ENCODE measurements at places on chromosomes 11 and 22. TPM values are rescaled to one million over a fixed set of nuclear protein-coding genes. Genes with fewer than 3 reads are reported as not detected.
A peak's percentile ranks its signal among the peaks of the same experiment; 100 is the strongest.

Gene NAALAD2
- 0.09 TPM for polyA plus RNA-seq

Gene FGF19
- not detected for polyA plus RNA-seq

Gene TLCD5
- 9.5 TPM for polyA plus RNA-seq

Gene ENDOD1
- polyA plus RNA-seq, result 6.5 TPM

Gene JAML
- polyA plus RNA-seq, result not detected

Gene KLHDC7B
- 0.05 TPM for polyA plus RNA-seq

Gene SLC43A1
- 17.0 TPM for polyA plus RNA-seq

Gene SGSM1
- polyA plus RNA-seq, result not detected

Gene PHRF1
- polyA plus RNA-seq, result 23.0 TPM

Gene MMP7
- not detected for polyA plus RNA-seq

Gene PUS3
- 6.1 TPM for polyA plus RNA-seq

Gene OR6A2
- polyA plus RNA-seq, result not detected

Gene CDC42BPG
- polyA plus RNA-seq, result 0.12 TPM

Gene KRTAP5-10
- not detected for polyA plus RNA-seq

Gene DRAP1
- 344 TPM for polyA plus RNA-seq

DNA sequence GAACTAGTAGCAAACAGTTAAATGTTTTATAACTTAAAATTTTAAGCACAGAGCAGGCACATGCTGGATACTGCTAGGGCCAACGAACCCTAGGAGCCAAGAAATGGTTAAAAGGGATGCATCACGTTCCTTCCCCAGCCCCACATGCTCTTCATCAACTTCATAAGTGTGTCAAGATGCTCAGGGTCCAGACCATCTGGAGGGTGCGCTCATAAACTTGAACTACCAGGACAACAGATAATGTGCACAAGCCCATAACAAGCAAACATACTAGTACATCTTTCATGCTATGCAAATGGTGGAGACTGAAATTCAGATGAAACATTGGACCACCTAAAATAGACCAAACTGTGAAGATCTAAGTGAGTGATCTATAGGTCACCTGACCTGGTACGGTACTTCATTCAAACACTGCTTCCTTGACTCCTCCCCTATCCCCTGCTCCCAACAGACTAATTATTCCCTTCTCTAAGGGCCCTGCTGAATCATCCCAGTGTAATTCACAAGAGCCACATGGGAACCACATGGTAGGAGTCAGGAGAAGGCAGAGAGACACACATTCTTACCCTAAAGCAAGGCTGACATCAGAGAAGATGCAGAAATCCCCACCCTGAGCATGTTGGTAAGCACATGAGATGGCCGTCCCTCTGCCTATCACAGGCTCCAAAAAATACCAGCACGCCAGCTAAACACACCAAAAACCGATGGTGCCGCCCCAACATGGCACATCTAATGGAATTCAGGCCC, 83.9 kb downstream of the ETS1 start:
- peak; percentile 96 for DNase-seq

DNA sequence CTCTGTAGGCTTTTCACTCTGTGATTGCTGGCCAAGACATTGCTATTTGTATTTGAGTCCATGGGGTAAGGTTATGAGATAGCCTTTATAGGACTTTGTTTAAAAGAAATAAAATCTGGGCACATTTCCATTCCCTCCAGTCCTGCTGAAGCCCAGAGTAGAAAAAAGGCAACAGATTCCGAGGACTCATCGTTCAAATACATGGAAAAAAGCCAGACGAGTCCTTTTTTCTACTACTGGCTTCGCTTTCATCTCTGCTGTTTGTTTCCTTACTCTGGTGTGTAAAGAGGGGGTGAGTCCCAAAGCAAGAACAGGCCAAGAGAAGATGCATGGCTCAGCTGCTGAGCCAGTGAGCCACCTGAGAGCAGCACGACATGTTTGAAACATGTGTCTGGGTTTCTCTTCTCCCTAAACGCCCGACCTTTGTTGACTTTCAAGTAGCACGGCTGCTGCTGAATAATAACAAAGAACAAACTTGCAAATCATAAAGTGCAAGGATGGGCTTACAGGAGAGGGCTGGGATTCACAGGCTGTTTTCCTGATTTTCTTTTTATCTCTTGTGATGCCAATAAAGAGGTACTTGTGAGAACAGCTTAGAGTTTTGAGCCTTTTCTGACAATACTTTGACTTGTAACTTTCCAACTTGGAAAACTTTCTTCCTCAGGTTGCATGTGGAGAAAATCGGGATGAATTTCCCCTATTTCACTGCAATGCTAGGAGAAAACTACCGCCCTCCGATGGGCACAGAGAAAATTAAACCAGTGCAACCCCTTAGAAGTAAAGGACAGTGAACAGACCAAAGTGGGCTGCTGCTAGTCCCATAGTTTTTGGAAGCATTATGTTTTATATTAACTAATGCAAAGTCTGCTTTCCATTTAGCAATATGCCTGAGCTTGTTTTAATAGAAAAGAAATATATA, 195.2 kb upstream of the RAG2 start:
- DNase-seq, result no peak

DNA sequence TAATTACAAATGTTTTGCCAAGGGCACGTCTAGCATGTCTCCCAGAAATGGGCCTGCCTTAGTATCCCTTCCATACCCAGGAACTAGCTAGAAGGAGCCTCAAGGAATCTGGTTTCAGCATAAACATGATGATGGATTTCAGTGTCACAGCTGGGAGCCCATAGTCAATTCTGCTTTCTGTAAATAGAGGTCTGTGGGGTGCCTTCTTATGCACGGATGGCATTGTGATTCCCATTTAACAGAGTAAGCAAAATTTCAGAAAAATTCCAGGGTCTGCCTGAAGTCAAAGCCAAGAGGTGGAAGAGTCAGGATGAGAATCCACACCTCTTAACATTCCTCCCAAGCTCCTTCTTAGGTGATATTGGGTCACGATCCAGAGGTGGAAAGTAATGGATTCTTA, 12.1 kb downstream of the DUSP18 start:
- no peak for DNase-seq

- DNase-seq, result no peak
These were observed 126.7 kb downstream of the TEAD1 start for GRCh38 chr11:12800871-12801270.

- no peak for DNase-seq
These were observed 88.0 kb upstream of the E2F8 start for GRCh38 chr11:19328586-19329311.

- no peak for DNase-seq
These were observed 12.9 kb downstream of the PCSK7 start for GRCh38 chr11:117219001-117219400.

DNA sequence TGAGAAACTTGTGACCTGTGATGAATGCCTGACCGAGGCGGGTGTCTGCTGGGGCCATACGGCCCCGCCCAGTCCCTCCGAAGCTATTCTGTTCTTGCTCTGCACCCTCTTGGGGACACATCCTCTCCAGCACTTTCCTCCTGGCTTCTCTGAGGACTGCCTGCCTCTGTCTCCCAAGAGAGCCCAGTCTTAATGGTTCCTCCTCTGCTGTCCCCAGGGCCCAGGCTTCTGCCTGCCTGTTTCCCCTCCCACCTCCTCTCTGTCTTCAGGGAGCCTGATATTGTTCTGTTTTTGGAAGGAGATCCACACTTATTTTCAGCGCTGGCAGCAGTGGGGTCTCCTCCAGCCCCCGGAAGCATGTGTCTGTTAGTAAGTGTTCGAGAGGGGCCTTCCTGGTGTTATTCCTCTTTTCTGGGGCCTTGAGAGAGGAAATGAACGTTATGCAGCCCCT, 18.7 kb downstream of the SYNGR1 start:
- DNase-seq, result no peak

- DNase-seq, result no peak
These were observed 2.6 kb upstream of the NPTXR start for GRCh38 chr22:38846412-38846811.

GRCh38 chr11:34190192-34191139, 85.0 kb downstream of the NAT10 start:
- DNase-seq, result no peak

GRCh38 chr22:46129390-46130041, 20.8 kb upstream of the PPARA start:
- DNase-seq, result no peak

- DNase-seq, result no peak
These were observed 5.6 kb upstream of the CARNS1 start for GRCh38 chr11:67409781-67410368.

DNA sequence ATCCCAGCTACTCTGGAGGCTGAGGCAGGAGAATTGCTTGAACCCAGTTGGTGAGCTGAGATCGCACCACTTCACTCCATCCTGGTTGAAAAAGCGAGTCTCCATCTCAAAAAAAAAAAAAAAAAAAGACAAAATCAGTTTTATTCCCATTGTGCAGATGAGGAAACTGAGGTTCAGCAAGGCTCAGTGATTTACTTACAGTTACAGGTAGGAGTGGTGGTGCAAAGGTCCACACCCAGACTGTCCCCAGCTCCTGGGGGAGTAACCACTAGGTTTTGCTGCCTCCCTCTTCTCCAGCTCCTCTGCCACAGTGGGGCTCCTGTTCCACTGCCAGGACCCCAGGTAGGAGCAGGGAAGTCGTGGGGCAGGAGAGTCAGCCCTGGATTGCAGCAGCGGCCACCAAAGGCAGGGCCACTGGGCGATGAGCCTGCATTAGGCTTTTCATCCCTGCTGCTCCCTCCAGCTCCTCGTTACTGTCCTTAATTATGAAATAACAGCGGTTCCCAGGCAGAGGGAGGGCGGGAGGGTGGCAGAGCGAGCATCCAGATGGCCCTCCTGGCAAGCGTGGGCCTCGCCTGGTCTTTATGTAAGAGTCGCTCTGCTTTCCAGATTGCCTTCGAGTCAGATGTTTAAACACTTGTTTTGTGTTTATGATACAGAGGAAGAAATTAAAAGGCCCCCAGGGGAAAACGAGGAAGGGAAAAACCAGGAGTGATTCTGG, 15.5 kb upstream of the RASD2 start:
- DNase-seq, result no peak

GRCh38 chr11:6817694-6818093, 18.2 kb upstream of the OR6A2 start:
- DNase-seq, result peak; percentile 2

DNA sequence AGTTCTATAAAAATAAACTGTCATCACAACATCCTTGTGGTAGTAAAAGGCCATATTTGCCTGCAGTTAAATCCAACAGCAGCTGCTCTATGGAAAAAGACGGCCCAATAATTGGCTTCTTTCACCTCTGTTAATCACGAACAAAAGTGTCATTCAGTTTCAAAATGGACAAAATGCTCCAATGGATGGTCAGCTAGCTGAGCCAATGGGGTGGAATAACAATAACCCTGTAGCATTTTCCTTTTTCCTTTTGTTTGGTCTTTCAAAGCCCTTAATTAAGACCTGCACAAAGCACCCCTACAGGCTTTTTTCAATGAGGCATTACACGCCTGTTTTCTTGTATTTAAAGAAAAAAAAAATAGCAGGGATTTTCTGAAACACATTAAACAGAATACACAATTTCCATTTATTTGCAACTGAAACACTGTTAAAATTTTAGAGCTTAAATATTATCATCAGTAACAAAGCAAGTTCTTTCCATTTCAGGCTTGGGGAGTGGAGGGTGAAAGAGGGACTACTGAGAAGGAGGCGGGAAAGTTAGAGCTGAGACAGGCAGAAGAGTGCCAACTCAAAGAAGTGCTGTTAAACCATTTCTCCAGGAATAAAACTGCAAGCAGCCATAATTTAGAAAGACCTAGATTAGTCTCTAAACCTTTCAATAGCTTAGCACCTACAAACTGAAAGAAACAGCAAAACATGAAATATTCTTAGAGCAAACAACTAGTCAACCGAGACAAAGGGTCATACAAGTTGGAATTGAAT, 28.7 kb downstream of the LGR4 start:
- no peak for DNase-seq

DNA sequence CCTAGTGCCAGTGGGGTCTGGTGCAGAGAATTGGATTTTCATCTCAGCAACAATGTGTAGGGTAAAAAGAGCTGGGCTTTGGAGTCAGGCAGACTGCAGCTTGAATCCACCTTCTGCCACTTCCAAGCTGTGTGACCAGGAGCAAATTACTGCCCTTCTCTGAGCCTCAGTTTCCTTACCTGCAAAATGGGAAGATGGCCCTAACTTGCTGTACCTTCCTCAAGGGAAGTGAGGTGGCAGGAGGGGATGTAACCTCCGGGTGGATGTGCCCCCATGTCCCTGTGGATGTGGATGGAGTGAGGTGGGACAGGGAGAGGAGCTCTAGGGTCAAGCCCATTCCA, 90.9 kb downstream of the CACNA1I start:
- DNase-seq, result no peak

GRCh38 chr11:58466293-58466692, 24.3 kb upstream of the OR5B12 start:
- DNase-seq, result peak; percentile 20

GRCh38 chr11:123235656-123236261, 40.7 kb upstream of the CLMP start:
- peak; percentile 74 for DNase-seq

- no peak for DNase-seq
These were observed 1.2 kb downstream of the ROM1 start for GRCh38 chr11:62614275-62614674.

- peak; percentile 24 for DNase-seq
These were observed 94.3 kb downstream of the SLC17A6 start for GRCh38 chr11:22432291-22433093.

DNA sequence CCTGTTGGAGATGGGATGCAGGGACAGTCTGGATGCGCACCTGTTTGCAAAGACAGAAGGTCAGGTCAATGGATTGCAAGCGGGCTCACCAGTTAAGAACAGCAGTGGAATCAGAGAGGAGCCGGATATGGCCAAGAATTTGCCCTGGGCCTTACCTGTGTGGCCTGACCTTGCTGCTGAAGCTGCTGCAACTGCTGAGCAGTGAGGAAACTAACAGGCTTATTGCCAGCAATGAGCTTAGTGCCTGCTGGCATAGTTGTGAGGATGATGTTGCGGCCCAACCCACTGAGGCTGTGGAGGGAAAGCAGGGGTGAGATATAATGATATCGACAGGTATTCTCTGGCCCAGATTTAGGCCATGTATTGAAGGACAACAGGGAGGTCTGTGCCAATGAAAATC, 30.6 kb downstream of the NFRKB start:
- DNase-seq, result no peak

DNA sequence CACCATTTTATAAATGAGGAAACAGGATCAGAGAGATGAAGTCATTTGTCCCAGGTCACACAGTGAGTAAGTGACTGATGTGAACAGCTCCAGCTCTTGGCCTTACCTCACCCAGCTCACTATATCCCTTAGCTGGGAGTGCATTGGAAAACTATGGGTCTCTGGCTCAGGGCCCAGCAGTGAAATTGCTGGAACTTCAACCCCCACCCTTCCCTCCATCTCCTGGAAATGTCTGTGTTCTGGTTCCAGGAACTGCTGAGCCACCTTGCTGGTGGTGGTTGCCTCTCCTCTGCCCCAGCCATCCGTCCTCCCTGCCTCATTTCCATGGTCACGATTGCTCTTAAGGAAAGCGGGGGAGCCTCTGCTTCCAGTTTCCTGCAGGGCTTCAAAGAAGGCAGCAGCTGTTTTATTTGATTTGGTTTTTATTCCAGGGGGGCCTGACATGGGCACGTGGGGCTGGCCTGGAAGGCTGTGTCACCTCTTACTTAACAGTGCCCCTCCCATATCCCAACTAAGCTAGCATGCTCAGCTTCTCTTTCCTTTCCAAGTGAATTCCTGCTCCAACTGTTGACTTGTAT, 46.2 kb upstream of the CSTF3 start:
- DNase-seq, result peak; percentile 27

GRCh38 chr11:38019072-38019775, 1421.2 kb upstream of the RAG2 start:
- DNase-seq, result no peak

Measured in IMR-90 (cell line).